Fibroblast of villous mesenchyme (primary cell): ENCODE measurements at places on chromosomes 16 and 17. TPM values are rescaled to one million over a fixed set of nuclear protein-coding genes. Genes with fewer than 3 reads are reported as not detected.

KRTAP3-1 gene
- not detected in 2 replicates for total RNA-seq

TMEM231 gene
- 12.1 and 13.5 TPM in 2 replicates for total RNA-seq

KRTAP4-4 gene
- not detected in 2 replicates for total RNA-seq

CMIP gene
- total RNA-seq: 7.8 and 9.3 TPM in 2 replicates

SMPD3 gene
- total RNA-seq: under 0.01 and 0.86 TPM in 2 replicates

ARHGAP44 gene
- 0.64 and 1.3 TPM in 2 replicates for total RNA-seq

CMTM1 gene
- 2.3 and 3.9 TPM in 2 replicates for total RNA-seq

HAP1 gene
- total RNA-seq: under 0.01 TPM in 2 replicates

ADAM11 gene
- 0.32 and 0.43 TPM in 2 replicates for total RNA-seq

PRSS36 gene
- under 0.01 and 0.32 TPM in 2 replicates for total RNA-seq

PPP1R27 gene
- not detected in 2 replicates for total RNA-seq

LGALS9C gene
- not detected in 2 replicates for total RNA-seq

GTF3C1 gene
- 97.0 and 101 TPM in 2 replicates for total RNA-seq

ASPHD1 gene
- total RNA-seq: 5.2 and 7.8 TPM in 2 replicates

RDM1 gene
- 0.32 and 0.43 TPM in 2 replicates for total RNA-seq

HBA2 gene
- total RNA-seq: not detected in 2 replicates

RASL10B gene
- 6.4 and 12.1 TPM in 2 replicates for total RNA-seq

NTN3 gene
- total RNA-seq: 0.43 and 0.64 TPM in 2 replicates

GFER gene
- 9.5 and 13.9 TPM in 2 replicates for total RNA-seq

TNFSF12 gene
- 11.7 and 14.5 TPM in 2 replicates for total RNA-seq

PAFAH1B1 gene
- 101 and 141 TPM in 2 replicates for total RNA-seq

TMED6 gene
- total RNA-seq: 0.64 TPM in 1 of 2 replicates, not detected in the other

KRTAP4-5 gene
- total RNA-seq: not detected in 2 replicates

SPATA2L gene
- total RNA-seq: 9.5 and 12.6 TPM in 2 replicates

ITGAL gene
- not detected in 2 replicates for total RNA-seq

PRR35 gene
- not detected in 2 replicates for total RNA-seq

MMP25 gene
- under 0.01 TPM in 1 of 2 replicates, not detected in the other for total RNA-seq

HOXB6 gene
- 1.3 and 1.6 TPM in 2 replicates for total RNA-seq

HOXB1 gene
- not detected in 2 replicates for total RNA-seq

TEKT5 gene
- total RNA-seq: under 0.01 TPM in 1 of 2 replicates, not detected in the other

LHX1 gene
- total RNA-seq: not detected in 2 replicates

SLC5A2 gene
- total RNA-seq: under 0.01 TPM in 2 replicates

KRTAP4-6 gene
- not detected in 2 replicates for total RNA-seq

IKZF3 gene
- total RNA-seq: under 0.01 TPM in 2 replicates

TBC1D3K gene
- not detected in 2 replicates for total RNA-seq

CCL4L2 gene
- not detected in 2 replicates for total RNA-seq

LRRC46 gene
- total RNA-seq: under 0.01 and 0.32 TPM in 2 replicates

GP1BA gene
- not detected in 2 replicates for total RNA-seq

JUP gene
- total RNA-seq: 29.8 and 83.8 TPM in 2 replicates

TRIM25 gene
- 21.9 and 28.9 TPM in 2 replicates for total RNA-seq

CACNG3 gene
- total RNA-seq: not detected in 2 replicates

C16orf96 gene
- total RNA-seq: not detected in 2 replicates

RNF43 gene
- total RNA-seq: not detected in 2 replicates

EVI2A gene
- 0.32 and 0.43 TPM in 2 replicates for total RNA-seq
